ENCODE measurements at places on chromosomes 7 and 10.

- peak; percentile 37 for DNase-seq
Observed at GRCh38 chr10:101062232-101063049, 652 bp downstream of the KAZALD1 start.

- no peak for DNase-seq
Observed at GRCh38 chr7:99019523-99020412, 124.1 kb downstream of the SMURF1 start.

DNA sequence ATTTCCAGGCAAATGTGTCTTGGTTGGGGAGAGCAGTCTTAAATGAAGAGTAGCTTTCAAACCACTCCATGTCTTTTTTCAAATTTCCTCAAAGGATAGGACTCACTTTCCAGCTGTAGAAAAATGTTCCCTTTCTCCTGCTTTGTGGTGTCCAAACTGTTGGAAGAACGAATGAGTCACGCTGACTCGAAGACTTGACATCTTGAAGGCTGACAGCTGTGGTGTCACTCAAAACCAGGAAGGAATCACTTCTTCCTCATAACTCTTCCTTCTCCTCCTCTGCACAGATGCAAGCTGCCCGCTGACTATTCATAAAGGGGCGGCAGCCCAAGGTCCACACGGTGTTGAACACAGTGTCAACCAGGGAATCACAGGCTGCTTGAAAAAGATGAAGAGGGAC is 19.2 kb downstream of the PLA2G12B start:
- peak; percentile 66 for DNase-seq

DNA sequence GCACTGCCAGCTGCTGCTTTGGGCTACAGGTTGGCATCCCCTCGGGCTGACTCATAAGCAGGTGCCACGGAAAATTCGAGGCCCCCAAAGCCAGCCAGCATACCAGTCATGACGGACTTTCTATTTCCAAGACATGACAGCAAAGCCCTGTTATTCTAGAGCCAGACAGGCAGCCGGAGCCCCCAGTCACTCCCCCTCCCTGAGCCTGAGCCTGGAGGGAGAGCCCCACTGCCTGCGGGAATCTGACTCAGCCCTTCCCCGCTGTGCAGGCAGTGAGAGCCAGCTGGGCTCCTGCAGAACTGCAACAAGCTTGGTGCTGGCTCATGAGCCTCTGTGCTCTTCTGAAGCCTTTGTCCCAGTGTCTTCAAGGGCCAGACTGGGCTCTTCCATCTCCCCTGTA is 15.8 kb downstream of the BTBD16 start:
- peak; percentile 63 for DNase-seq

DNA sequence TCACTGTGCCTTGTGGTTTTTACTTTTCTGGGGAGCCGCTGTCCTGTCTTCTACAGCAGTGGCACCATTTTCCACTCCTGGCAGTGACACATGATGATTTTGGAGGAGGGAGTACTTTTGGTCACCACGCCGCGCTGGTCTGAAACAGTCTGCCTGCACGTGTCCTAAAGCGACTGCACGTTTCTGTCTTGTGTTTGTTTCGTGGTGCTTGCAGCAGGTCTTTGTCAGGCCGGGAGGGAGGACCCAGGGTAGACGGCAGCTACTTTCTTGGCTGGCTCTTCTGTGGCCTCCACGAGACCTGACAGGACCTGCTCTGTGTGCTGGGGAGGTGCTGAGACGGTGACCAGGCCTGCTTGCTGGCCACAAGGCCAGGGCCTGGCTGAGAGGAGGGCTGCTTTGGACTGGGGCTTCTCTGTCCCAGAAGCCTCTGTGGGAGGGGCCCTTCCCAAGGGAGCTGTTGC is 82.0 kb downstream of the GLRX3 start:
- DNase-seq: no peak

GRCh38 chr10:49593998-49594397 is 16.1 kb upstream of the SLC18A3 start:
- DNase-seq: no peak

GRCh38 chr10:27950242-27950564 is 48.7 kb downstream of the ODAD2 start:
- no peak for DNase-seq

GRCh38 chr10:94108200-94108599 is 114.5 kb downstream of the PLCE1 start:
- DNase-seq: peak; percentile 87

GRCh38 chr7:156618780-156619367 is 21.7 kb upstream of the RNF32 start:
- no peak for DNase-seq

- DNase-seq: no peak
Observed at GRCh38 chr7:133807624-133808492, 319.3 kb upstream of the LRGUK start.

DNA sequence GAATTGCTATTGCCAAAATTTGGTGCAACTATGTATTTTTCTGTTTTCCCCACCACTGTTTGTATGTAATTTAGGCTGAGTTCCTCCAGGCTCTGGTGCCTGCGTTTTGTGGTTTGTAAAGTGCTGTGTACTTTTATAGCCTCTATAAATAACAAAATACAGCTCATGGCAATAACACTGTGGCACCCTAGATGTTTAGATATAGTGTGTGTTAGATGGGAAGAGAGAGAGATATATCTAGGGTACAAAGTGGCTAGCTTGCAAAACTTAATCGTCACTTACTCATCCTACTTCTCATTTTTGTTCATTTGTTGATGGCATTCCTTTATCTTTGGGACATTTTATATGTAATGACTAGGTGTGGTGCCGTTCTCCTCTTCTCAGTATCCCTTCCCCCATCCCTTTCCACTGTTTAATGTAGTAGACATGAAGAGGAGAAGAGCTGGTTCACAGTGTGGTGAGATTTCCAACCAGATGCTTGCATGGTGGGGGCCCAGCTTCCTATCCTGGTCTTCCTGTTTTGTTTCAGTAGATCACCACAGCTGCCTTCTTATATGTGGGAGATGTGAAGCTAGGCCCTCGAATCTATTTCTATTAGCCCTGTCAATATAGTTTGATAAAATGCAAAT is 115.0 kb downstream of the SND1 start:
- no peak for DNase-seq

DNA sequence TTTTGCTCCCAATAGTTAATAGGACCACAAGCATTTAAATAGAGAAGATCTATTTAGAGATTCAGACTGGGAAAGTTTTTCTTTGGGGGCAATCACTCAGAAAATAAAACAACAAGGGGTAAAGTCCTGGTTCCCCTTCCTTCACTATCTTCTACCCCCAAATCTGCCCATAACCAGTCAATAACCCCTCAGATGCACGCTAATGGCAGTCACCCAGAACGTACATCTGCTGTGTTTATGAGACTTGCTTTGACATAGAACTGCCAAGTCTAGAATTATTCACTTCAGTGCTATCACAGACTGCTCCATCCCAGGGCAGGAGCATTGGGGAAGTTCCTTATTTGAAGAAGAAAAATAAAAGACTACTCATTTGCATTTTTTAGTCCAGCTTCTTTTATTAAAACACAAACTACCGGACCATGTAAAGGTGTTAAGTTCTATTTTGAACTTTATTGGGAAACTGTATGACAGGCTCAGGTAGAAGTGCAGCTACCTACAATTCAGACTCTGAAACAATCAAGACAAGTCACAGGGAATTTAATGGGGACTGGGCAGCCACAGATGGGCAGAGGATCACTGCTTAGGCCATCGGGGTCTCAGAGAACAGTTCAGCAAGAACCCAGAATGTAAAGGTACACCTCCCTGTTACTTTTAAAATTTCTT is 38.4 kb downstream of the ANK3 start:
- no peak for DNase-seq

Measured in epithelial cell of esophagus (primary cell).